ENCODE measurements at places on chromosomes 2 and 18.

- DNase-seq, result no peak
These were observed 51.0 kb upstream of the ID2 start for GRCh38 chr2:8630676-8631464.

DNA sequence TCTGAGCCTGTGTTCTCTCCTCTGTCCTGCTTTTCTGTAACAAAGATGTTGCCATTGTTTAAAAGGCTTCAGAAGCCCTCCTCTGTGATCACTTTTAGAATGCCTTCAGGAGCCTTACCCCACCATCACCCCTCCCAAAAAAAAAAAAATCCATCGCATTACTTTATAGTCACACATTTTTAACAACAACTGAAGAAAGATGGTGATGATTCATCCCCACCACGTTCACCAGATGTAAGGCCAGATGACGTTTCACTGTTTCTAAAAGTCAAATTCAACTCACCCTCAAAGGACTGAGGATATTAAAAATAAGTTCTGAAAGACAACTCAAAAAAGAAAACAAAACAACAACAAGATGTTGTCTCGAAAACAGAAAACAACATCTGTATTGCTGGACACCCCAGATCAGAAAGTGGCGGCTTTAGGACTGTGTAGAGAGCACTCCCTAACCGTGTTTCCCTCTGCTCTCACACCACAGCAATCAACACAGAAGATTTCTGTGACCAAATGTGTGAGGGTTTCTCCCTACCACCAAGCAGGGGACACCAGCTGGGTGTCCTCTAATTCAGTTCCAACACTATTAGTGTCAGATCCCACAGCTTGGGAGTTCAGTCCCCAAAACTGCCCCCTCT, 61.9 kb upstream of the CREB1 start:
- DNase-seq, result no peak

- no peak for DNase-seq
These were observed 1.1 kb downstream of the ENOSF1 start for GRCh38 chr18:711310-711656.

GRCh38 chr2:239577935-239578334, 177.1 kb upstream of the HDAC4 start:
- no peak for DNase-seq

DNA sequence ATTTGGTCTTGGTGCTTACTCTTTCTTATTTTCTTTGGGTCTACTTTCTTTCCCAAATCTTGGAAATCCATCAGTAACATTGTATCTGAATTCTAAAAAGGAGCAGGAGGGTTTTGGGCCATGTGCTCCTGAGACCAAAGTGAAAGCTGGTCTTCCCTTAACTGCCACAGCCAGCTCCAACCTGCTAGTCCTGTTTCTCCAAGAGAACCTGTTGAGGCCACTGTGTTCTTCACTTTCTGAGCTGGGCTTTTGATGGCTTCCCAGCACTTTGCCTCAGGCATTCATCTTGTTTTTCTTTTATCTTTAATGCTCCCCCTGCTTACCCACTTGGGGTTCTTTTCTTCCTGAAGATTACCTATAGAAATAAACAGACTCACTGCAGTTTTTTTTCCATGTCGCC, 53.3 kb downstream of the ARHGAP28 start:
- no peak for DNase-seq

- DNase-seq, result no peak
These were observed 170.3 kb downstream of the LDLRAD4 start for GRCh38 chr18:13388586-13389490.

- no peak for DNase-seq
These were observed 26.9 kb downstream of the NCKAP5 start for GRCh38 chr2:133541376-133541775.

- DNase-seq, result no peak
These were observed 383.1 kb upstream of the ID2 start for GRCh38 chr2:8298783-8299182.

DNA sequence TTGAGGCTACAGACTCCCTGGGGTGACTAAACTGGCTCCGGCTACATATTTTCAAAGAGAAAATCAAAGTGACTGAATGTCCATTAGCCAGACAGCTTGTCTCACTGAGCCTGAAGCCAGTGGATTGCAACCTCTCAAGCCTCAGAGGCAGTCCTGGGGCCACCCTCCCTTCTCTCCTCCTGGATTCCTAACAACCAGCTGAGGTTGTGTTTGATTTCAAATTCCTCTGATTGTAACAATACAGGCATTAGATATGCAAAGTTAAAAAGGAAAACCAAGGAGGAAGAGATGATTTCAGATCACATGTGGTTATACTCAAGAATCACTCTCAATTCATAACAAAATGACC, 101.0 kb upstream of the LMAN1 start:
- no peak for DNase-seq

- no peak for DNase-seq
These were observed 133.4 kb downstream of the RBMS1 start for GRCh38 chr2:160360089-160360757.

DNA sequence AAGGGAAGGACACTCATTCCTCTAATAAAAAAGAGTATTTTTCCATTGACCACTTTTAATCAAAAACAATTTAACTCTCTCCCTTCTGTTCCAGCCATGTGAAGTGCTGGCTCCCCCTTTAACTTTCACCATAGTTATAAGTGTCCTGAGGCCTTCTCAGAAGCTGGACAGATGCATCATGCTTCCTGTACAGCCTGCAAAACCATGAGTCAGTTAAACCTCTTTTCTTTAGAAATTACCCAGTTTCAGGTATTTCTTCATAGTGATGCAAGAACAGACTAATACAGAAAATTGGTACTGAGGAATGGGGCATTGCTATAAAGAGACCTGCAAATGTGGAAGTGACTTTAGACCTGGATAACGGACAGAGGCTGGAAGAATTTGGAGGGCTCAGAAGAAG, 643.6 kb upstream of the DDX18 start:
- no peak for DNase-seq

- DNase-seq, result no peak
These were observed 24.5 kb downstream of the SPATS2L start for GRCh38 chr2:200331061-200331400.

GRCh38 chr2:24164416-24164973, 10.4 kb upstream of the FAM228A start:
- peak; percentile 22 for DNase-seq

DNA sequence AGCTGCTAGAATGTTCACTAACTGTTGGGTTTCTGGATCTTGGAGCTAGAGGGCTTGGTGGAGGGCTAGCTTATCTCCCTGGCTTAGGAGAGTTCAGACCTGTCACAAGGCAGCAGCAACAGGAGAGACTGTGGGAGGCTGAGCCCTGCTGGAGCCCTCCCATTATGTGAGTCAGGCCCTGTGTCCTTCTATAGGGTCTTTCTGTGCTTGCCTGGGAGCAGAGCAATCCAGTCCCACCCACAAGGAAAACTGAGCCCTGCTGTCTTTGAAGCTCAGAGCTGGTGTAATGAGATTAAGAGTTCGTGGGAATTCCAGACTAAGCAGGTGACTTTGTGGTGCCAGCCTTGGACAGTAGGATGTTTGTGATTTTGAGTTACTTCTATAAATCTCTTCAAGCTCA, 249.0 kb downstream of the TTC32 start:
- DNase-seq, result no peak

DNA sequence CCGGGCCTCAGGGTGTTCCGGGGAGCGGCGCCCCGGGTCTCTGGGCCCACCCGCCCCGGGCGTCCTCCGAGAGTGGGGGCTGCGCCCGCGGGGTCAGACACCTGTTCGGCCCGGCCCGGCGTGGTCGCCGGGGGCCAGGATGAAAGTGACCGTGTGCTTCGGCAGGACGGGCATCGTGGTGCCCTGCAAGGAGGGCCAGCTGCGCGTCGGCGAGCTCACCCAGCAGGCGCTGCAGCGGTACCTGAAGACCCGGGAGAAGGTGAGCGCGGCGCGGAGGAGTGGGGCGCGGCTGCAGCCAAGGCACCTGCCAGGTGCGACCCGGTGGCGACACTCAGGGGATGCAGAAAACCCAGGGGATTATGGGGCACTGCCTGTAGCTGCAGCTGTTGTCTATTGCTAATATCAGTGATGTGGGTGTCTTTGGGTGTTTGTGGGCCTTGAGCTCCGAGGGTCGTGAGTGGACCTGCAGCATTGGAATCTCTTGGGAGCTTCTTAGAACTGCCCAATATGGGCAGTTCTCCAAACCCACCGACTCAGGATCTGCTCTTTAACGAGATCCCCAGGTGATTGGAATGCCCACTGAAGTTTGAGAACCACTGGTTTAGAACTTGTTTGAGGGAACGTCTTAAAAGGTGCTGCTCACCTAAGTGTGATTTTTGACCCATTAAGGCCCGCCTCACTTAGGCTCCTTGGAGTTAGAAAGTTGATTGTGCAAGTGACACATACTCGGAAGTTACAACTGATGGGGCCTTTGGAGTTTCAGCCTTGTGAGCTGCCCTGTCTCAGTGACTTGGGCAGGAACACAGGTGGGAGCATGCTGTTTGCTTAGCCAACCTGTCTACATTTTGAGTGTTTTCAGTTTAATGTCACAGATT, 823 bp downstream of the PARD3B start:
- no peak for DNase-seq

DNA sequence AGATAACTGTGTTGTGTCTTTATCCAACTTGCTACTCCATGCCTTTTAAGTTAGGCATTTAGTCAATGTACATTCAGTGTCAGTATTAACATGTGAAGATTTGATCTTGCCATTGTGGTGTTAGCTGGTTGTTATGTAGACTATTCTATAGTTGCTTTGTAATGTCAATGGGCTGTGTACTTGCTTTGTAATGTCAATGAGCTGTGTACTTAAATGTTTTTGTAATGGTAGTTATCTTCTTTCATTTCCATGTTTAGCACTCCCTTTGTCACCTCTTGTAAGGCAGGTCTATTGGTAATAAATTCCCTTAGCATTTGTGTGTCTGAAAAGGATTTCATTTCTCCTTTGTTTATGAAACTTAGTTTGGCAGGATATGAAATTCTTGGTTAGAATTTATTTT, 53.4 kb downstream of the MC4R start:
- no peak for DNase-seq

- no peak for DNase-seq
These were observed 13.2 kb upstream of the FHOD3 start for GRCh38 chr18:36284268-36284667.

- no peak for DNase-seq
These were observed 507.5 kb downstream of the SLC4A3 start for GRCh38 chr2:220134756-220135534.

- DNase-seq, result no peak
These were observed 20.8 kb upstream of the C2orf42 start for GRCh38 chr2:70211595-70211994.

GRCh38 chr18:3816610-3817363, 366.8 kb downstream of the TGIF1 start:
- no peak for DNase-seq

- DNase-seq, result no peak
These were observed 18.1 kb downstream of the ABCB11 start for GRCh38 chr2:169012812-169013627.

- DNase-seq, result no peak
These were observed 148.2 kb upstream of the ZNF516 start for GRCh38 chr18:76643199-76643598.

DNA sequence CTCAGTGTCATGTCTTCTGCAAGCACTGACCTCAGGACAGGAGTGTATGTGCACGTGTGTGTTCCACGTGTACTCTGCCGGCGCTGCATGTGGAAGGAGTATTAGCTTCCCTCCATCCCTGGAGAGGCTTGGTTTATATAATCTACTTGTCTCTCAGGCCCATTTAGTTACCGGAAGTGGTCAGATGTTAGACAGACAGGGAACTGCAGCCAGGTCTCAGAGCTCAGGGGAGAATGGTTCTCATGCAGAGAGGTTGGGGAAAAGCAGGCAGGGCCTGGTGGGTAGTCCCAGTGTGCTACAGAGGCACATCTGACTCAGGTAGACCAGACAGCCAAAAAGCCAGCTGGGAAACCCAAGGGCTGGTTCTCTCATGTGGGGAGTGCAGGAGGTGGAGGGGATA, 167.9 kb downstream of the CTIF start:
- DNase-seq, result no peak

- peak; percentile 37 for DNase-seq
These were observed 7.8 kb upstream of the OR6B3 start for GRCh38 chr2:240060977-240061591.

DNA sequence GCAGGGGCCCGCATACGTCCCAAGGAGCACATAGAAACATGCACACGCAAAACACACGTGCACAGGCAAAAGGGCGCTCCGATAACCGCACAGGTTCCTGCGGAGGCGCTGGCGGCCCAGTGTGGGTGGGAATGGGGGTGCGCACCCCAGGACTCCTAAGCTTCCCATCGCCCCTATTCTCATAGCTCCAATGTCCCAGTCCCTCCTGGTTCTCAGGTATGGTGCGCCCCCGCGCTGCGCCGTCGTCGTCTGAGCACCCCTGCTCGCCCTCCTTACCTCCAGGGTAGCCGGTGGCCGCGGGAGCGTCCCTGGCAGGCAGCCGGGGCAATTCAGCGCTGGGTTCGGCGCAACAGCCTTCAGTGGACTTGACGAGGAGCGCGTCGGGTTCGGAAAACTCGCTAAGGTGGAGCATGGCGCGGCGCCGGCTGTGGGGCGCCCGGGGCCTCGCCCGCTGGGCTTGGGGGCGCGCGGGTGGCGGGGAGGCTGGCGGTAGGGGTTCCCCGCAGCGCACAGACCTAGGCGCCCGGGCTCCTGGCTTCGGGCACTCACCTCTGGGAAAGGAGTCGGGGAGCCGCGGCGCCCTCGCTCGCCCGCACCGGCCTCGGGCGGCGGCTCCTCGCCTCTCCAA, 328 bp downstream of the EGR4 start:
- no peak for DNase-seq

- DNase-seq, result no peak
These were observed 35.3 kb upstream of the CAVIN2 start for GRCh38 chr2:191881982-191882816.

DNA sequence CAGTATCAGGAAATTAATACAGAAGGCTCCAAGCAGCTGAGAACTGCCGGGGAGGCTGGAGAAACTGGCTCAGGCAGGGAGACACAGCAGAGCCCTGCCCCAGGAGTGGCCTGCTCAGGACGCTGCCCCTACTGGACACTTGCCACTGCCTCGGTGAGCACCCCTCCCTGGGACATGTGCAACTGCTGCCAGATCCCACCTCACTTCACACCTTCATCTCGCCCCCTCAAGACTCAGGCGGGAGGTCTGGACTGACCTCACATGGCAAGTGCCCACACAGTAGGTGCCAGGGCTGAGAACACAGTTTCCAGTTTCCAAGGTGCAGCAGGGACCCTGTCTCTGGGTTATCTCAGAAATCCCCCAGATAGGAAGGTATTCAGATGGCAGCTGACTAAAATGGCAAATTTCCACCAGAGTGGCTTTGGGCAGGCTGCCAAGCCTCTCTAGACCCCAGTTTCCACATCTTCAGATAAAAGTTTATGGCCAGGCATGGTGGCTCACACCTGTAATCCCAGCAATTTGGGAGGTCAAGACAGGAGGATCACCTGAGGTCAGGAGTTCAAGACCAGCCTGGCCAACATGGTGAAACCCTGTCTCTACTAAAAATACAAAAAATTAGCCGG, 33.7 kb upstream of the LBH start:
- no peak for DNase-seq

- no peak for DNase-seq
These were observed 65.8 kb upstream of the TLK1 start for GRCh38 chr2:171226461-171226860.

DNA sequence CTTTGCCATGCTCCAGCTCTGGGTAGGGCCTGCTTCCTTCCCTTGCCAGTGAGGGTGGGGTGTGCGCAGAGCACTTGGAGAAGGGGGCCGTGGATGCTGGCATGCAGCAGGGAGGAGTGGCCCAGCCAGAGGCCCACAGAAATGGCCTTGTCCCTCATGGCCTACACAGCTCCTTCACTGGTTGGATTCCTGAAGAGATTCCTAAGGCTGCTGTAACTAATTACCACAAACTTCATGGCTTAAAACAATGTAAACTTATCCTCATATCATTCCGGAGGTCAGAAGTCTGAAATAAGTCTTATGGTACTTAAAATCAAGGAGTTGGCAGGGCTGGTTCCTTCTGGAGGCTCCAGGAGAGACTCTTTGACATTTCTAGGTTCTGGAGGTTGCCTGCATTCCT, 195.2 kb downstream of the GLI2 start:
- DNase-seq, result no peak
